ENCODE measurements at places on chromosomes 6 and 20. TPM values are rescaled to one million over a fixed set of nuclear protein-coding genes. Genes with fewer than 3 reads are reported as not detected.

TCP11 gene
- not detected for total RNA-seq

STMND1 gene
- not detected for total RNA-seq

ADGRG6 gene
- total RNA-seq, result 0.75 TPM

RBPJL gene
- total RNA-seq, result not detected

KCNG1 gene
- total RNA-seq, result 6.8 TPM

GJE1 gene
- not detected for total RNA-seq

TMEM14C gene
- 114 TPM for total RNA-seq

TRIM10 gene
- not detected for total RNA-seq

RAET1L gene
- not detected for total RNA-seq

RIPPLY2 gene
- total RNA-seq, result under 0.01 TPM
